Activated B cell treated with CpG ODN at 0.5 μM for 24 hours (primary cell): ENCODE measurements at places on chromosomes 5 and 9. TPM values are rescaled to one million over a fixed set of nuclear protein-coding genes. Genes with fewer than 3 reads are reported as not detected.

The PCDHA9 gene
- total RNA-seq, result not detected in 2 replicates

The UBLCP1 gene
- total RNA-seq, result 40.3 and 44.8 TPM in 2 replicates

The CFAP90 gene
- not detected in 2 replicates for total RNA-seq

DNA sequence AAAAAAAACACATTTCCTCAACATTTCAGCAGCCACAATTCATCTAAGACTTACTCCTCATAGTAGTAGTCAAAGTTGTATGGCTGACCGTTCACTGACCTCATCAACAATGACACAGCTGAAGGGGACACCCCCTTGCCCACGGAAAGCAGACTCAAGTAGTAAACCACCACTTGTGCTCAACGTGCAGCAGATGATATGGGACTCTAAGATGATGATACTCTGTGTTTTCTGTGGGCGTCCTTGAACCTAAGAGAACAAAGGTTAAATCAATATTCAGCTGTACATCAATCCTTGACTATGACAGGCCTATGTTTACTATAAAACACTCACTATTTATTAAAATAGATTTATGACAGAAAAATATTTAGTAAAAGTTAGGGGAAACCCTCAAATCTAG is 71.6 kb downstream of the SETX start:
- no peak for DNase-seq

- no peak for DNase-seq
Measured at GRCh38 chr5:96316487-96316886, 116.6 kb downstream of the PCSK1 start.

DNA sequence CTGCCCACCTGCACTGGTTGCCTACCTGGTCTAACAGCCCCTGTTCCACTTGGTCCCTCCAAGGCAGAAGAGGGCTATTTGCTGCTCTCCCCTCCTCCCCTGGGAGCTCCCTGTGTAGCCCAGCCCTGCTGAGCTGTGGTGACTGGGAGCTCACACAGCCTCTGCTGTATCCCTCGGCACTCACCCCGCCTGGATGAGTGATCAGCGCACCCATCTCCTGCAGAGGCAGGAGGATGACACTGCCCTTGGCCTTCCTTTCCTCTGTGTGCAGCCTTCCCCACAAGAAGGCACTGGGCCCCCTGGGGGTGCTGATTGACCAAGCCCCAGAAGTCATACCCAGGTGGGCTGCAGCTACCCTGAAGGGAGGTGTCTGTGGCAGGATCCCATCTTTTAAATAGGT is 134.2 kb downstream of the ADAMTS2 start:
- DNase-seq, result no peak
